ENCODE measurements at places on chromosomes 2 and 18.

GRCh38 chr2:11618708-11619062 is 51.3 kb downstream of the NTSR2 start:
- DNase-seq: no peak

- no peak for DNase-seq
Measured at GRCh38 chr18:69291755-69292154, 108.9 kb upstream of the DOK6 start.

DNA sequence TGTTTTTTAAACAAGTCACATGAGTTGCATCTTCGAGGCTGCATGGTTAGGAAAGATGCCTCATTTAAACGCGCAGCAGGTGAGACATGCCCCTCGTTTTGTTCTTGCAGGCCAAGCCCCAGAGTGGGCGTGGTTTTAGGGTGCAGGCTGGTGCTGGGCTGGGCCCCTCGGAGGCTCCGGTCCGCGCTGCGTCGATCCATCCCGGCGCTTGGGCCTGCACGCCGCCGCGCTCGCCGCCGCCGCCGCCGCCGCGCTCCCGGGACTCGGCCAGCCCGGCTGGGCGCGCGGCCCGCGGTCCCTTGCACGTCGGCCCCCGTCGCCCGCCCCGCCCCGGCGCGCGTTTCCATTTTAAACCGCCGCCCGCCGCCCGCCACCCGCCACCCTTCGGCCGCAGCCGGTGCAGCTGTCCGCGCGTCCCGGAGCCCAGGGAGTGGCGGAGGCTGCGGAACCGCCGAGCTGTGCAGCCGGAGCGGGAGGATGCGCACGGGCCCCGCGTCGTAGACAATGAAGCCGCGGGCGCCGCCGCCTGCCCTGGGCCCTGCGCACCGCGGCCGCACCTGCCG is 175.5 kb downstream of the AGAP1 start:
- peak; percentile 34 for DNase-seq

GRCh38 chr2:7780321-7780720 is 863.1 kb downstream of the RNF144A start:
- no peak for DNase-seq

GRCh38 chr2:152791979-152792378 is 73.6 kb downstream of the ARL6IP6 start:
- no peak for DNase-seq

GRCh38 chr2:228197504-228197903 is 16.0 kb upstream of the SPHKAP start:
- no peak for DNase-seq

DNA sequence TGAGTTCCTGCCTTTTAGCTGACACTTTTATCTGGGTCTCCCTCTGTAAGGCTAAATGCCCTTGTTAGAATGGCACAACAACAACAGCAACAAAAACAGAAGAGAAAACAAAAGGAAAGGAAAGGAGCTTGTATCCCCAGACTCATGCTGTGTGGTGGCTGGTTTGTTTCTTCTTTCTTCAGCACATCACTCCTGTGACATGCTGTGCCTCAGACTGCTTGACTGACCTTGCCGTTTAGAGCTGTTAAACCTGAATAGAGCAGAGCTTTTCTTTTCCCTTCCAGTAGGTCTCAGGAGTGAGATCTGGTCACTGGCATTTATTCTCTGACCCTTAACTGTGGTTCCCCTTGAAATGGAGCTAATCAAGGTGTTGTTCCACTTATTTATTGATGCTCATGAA is 18.9 kb downstream of the GALNT13 start:
- DNase-seq: no peak

- no peak for DNase-seq
Measured at GRCh38 chr2:163345795-163346573, 389.8 kb downstream of the FIGN start.

DNA sequence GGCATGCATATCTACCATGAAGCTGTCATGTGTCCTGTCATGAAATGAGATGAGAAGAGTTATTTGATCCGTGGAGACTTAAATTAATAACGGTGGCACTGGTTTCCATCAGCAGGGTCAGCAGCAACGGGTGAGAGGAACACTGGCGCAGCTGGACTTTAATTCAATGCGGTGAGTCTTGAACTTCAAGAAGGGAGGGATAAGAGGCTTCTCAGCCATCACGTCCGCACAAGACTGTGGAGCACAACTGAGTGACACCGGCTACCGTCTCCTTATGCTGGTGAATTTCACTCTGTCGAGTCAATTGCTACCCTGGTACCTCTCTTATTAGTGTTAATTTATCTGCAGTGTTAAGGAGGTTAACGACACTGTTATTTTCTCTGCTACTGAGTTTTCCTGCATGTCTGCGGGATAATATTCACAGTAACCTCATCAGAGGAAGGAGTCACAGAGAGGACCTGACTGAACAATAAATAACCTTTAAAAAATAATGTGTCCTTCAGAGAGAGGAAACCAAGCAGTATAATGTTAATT is 236.8 kb downstream of the EPHA4 start:
- DNase-seq: no peak

DNA sequence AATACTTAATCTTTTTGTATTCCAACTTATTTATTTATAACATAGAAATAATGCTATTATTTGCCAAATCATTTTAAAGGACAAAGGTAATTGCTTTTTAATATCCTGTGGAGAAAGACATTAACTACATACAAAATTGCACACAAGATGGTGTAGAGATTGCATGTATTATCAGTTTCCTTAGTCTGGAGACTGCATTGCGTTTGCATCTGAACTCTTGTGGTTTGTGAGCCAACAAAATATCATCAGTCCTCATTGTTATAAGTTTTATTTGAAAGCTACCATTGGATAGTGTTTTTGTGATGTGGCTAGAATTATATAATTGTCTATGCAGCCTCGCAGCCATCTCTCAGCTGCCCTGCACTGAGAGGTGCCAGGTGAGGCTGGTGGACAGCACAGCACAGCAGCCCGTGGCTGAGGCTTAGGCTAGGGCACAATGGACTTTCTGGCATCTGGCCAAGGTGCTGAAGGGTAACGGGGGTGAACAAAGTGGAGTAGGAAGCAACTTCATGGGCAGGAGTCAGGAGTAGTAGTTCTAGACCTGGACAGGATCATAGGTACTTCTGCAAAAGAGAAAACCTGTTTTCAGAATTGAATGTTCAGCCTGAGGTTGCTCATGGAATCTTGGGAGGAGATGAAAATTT is 15.1 kb downstream of the RASGRP3 start:
- no peak for DNase-seq
